CD8-positive, alpha-beta T cell (primary cell): ENCODE measurements at places on chromosomes 4 and X.

- DNase-seq: peak; percentile 30
Measured at GRCh38 chrX:100928660-100929613, at the start of gene XKRX. XKRX (minus strand) TSS chrX:100928917; CDS start chrX:100928304, 613 bp downstream.

DNA sequence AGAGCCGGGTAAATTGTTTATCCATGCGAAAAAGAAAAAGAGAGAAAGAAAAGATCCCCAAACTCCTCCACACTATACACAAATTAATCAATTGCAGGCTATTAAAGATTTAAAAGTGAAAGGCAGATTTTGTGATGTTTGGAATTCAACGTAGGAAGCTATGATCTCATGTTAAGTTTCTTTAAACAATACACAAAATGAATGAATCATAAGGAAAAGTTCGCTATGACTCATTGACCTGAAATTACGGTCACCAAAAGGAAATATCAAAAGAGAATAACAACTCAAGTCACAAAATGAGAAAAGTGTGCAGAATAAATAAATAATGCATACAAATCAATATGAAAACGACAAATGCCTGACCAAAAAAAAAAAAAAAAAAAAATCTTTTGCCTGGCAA is 28.6 kb downstream of the CLNK start:
- no peak for DNase-seq

GRCh38 chrX:11672213-11672612 is 6.5 kb upstream of the ARHGAP6 start:
- DNase-seq: no peak

- DNase-seq: no peak
Measured at GRCh38 chr4:119729835-119730670, 101.4 kb upstream of the PDE5A start.

GRCh38 chr4:44493924-44494323 is 45.3 kb upstream of the KCTD8 start:
- DNase-seq: no peak

DNA sequence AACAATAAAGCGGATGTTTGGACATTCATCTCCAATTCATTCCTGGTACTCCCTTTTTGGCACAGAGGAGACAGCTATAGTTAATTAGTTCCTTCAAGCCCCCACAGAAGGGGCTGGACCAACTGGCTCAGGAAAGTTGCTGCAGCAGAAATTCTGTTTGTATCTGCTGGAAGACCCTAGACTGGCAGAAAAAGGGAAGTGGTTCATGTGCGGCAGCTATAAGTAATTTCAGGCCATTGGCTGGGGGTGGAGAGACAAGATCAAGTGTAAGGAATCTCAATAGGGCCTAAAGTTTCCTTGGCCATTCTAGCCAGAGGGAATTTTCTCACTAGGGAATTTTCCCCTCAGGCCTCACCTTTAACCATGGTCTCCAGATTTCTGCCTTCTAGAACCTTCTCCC is 89.9 kb upstream of the DHX15 start:
- no peak for DNase-seq

DNA sequence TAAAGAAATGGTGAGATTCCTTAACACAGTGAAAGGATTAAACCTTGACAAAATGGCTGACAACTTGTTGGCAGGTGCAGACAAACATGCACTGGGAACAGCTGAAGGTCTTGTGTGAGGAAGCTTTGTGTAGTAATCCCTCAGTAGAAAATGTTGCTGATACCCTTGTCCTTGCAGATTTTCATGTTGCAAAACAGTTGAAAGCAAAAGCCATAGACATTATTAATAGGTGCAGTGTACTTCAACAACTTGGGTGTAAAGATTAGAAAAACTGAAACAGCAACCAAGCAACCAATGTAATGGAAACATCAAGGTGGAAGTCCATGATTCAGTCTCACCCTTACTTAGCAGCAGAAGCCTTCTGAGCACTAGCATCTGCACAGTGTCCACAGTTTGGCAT is 29.8 kb downstream of the UGT2B7 start:
- no peak for DNase-seq

- DNase-seq: no peak
Measured at GRCh38 chr4:89489338-89489771, 181.8 kb upstream of the GPRIN3 start.

DNA sequence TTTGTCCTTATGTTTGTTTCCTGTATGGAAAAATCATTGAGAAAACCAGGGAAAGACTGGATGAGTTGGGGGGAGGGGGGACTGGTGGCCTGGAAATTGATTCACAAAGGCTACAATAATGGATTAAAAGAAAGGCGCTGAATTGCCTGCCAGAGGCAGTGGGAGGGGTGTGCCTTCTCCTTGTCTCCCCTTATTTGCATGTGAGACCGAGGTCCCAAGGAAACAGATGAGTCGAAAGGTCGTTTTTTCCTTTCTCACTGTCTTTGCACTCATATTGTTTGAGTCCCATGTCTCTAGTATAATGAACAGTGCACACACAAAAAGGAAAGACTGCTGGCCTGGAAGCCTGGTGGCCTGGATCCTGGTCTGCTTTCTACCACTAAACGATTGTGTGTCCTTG is 86.6 kb upstream of the ZDHHC15 start:
- DNase-seq: no peak

GRCh38 chr4:107647591-107647990 is 72.4 kb downstream of the PAPSS1 start:
- DNase-seq: no peak

GRCh38 chr4:20288846-20289512 is 37.3 kb downstream of the SLIT2 start:
- no peak for DNase-seq

GRCh38 chr4:103496800-103497199 is 223.0 kb downstream of the TACR3 start:
- DNase-seq: no peak

DNA sequence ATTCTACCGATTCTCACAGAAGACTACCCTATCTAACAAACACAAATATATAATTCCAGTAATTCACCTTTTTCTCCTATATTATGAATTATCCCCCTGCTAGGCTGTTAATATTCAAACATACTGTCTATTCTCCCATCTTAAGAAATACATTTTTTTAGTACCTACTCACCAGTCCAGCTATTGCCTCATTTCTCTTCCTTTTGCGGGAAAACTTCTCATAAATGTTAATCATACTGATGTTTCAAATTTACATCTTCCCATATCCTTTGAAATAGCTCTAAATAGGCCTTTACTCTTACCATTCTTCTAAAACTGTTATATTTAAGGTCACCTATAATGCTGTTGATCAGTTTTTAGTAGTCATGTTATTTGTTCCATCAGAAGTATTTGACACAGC is 759.1 kb upstream of the SLIT2 start:
- no peak for DNase-seq

DNA sequence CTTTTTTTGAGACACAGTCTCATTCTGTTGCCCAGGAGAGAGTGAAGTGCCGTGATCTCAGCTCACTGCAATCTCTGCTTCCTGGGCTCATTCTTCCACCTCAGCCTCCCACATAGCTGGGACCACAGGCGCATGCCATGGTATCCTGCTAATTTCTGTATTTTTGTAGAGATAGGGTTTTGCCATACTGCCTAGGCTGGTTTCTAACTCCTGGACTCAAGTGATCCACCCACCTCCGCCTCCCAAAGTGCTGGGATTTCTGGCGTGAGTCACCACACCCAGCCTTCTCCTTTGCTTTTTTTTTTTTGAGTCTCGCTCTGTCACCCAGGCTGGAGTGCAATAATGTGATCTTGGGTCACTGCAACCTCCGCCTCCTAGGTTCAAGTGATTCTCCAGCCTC is 94.1 kb downstream of the PDS5A start:
- DNase-seq: no peak

- no peak for DNase-seq
Measured at GRCh38 chrX:118062817-118063615, 53.6 kb downstream of the KLHL13 start.

GRCh38 chrX:41720125-41720779 is 3.7 kb upstream of the GPR82 start:
- DNase-seq: peak; percentile 10

DNA sequence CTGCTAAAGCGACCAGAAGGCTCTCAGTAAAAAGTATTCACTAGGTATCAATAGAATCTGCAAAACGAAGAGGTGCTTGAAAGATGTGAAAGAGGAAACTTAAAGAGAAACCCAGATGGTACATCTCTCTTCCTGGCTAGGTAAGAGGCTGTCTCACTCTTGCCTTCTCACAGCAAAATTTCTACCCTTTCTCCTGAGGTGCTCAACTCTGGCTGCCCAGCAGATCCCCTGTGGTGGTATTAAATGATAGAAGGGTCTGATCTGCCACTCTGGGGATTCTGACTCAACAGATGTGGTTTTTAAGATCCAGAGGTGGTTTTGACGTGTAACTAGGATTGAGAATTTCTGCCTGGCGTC is 14.9 kb upstream of the TSPAN5 start:
- DNase-seq: no peak

DNA sequence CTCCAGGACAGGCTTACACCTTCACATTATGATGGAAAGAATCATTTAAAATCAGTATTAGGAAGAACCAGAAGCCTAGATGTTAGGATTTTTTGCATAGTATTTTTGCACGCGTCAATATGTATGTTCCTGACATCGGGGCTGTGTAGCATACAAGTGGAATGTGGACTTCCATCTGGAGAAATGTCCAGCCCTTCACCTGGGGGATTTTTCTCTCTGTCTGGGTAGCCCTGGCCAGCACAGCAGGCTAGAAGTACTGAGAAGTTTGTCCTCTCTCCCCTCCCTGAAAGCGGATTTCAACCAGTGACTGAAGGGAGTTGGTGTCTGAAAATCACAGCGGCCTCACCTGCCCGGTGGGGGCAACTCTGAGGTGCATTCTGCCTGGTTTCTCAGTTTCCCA is 10.4 kb upstream of the KLHL8 start:
- DNase-seq: no peak

DNA sequence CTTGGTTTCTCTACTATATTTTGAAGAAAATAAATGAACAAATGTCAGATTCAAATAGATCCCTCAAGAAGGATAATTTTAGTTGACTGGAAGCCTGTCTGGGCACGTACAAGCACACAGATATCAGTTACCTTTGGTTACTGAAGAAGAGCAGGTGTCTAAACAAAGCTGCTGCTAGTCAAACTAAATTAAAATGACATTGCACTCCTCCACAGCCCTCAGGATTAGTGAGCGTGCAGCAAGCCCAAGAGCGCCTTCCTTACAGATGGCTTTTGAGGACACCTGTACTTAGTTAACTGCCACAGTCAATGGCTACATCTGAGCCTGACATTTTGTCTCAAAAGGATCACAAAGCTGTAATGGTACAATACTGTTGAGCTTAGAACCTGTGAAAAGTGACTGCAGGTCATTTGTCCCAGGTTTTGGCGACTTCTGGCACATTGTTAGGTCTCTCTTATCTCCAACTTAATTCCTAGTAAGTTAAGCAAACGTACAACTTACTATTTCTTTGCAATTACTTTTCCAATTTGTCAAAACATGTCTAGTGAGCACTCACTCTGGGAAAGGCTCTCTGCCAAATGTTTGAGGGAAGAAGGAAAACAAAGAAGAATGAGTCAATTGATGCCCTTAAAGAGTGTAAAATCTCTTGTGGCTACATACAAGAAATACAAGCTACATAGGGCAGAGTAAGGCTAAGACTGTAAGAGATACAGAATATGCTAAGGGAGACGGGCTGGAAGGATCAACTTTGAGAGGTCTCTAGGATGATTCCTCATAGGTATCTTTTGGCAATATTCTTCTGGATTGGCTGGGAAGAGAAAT is 25.6 kb upstream of the DAPP1 start:
- no peak for DNase-seq

- no peak for DNase-seq
Measured at GRCh38 chrX:50707955-50708699, 105.9 kb downstream of the SHROOM4 start.

GRCh38 chr4:94307231-94307871 is 35.3 kb downstream of the HPGDS start:
- no peak for DNase-seq

DNA sequence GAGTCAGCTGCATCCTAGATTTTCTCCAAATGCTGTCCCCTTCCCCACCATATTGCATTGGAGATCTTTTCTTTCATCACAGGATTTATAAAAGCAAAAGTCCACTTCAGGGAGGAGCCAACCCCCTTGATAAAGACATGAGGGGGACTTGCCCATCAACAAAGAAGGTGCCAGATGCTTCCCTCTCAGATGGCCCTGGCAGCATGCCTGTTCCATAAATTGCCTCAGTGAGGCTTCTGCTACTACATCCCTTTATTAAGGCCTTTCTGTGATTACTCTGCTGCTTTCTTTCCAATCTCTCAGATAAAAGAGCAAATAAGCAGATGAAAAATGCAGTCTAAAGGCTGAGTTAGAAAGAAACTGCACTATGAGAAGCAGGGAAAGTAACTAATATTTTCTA is 511.6 kb downstream of the PACRGL start:
- DNase-seq: no peak

- no peak for DNase-seq
Measured at GRCh38 chr4:71930459-71930858, 101.3 kb upstream of the NPFFR2 start.

DNA sequence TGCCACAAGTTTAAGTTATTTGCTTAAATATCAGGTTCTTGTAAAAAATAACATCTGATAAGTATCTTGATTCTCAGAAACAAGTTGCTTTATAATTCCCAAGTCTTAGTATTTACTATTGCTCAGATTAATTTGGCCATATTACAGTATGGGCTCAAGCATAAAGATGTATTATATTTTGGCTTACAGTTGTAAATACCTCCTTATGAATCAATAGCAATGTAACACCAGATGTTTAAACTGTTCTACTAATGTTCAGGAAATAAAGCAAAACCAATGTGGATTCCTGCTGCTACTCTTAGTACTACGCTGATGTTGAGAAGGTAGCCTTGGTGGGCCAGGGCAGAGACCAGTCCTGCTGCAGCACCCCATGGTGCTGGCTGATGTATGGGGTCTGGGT is 102.7 kb downstream of the MGST2 start:
- DNase-seq: no peak

DNA sequence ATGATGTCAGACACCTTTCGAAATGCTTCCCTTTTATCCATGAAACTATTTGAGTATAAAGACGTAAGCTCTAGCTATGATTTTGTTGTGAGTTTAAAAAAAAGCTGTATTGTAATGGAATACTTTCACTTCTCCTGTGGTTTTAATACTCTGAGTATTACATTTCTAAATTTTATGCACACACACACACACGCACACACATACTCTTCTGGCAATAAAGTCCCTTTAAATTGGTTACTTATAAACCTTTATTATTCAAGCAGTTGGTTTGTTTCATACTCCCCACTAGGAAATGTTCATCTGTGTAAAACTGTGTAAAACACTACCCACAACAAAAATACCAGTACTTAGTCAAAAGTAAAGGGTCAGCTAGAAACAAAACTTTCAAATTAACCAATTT is 18.2 kb downstream of the VAMP7 start:
- DNase-seq: no peak

- no peak for DNase-seq
Measured at GRCh38 chr4:5615496-5616075, 92.8 kb downstream of the EVC2 start.

DNA sequence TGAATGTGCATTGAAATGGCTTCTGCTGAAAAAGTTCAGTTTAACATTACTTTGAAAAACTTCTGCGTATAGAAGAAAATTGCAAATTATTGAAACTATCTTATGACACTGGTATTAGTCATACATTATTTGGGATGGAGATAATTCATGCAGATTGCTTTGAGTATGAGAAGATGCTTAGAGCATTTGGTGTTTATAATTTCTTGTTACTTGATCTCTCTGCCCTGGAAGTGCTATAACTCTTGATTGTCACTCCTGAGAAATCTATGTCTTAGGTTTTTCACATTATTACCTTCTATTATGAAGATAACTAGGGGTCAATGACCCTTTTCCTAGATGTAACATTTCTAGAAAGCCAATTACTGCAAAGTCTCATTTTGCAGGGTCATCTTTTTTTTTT is 36.4 kb downstream of the TMEM131L start:
- no peak for DNase-seq
